ENCODE measurements at places on chromosomes 2 and 18.

GRCh38 chr2:51247252-51247805 lies 215.4 kb upstream of the NRXN1 start:
- H3K27me3 ChIP-seq = no peaks in the 10 kb centered on the region
- no peaks in the 10 kb centered on the region for H3K4me1 ChIP-seq
- H3K27ac ChIP-seq = no peak overlapping the region

DNA sequence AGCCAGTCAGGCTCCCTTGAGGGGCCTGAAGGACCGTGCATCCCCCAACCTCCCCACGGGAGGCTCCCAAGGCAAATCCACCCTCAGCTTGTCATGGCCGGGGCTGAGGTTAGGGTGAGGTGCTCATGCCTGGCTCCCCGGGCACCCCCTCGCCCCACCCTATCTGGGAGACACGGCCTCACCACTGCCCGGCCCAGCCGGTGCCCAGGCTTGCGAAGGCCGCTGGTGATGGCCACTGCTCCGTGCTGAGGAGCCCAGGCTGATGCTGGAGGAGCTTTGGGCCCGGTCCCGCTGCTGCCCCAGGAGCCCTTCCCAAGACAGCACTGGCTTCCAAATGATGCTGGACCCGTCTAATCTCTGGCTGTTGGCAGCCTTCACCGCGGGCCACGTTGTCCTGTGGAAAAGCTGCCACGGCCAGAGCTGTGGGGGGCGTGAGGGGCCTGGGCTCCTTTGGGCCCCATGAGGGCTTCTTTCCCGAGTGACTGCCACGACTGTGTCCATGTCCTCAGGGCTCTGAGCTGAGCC lies 135.7 kb upstream of the CTDP1 start:
- H3K36me3 ChIP-seq = no peaks in the 10 kb centered on the region
- H3K4me1 ChIP-seq = no peaks in the 10 kb centered on the region
- H3K27me3 ChIP-seq = no peaks in the 10 kb centered on the region

- DNase-seq = no peak
- no peaks in the 10 kb centered on the region for H3K36me3 ChIP-seq
- no peaks in the 10 kb centered on the region for H3K27me3 ChIP-seq
- H3K4me3 ChIP-seq = no peak overlapping the region
These were observed 80.0 kb upstream of the CHRNA1 start for GRCh38 chr2:174844295-174844708.

DNA sequence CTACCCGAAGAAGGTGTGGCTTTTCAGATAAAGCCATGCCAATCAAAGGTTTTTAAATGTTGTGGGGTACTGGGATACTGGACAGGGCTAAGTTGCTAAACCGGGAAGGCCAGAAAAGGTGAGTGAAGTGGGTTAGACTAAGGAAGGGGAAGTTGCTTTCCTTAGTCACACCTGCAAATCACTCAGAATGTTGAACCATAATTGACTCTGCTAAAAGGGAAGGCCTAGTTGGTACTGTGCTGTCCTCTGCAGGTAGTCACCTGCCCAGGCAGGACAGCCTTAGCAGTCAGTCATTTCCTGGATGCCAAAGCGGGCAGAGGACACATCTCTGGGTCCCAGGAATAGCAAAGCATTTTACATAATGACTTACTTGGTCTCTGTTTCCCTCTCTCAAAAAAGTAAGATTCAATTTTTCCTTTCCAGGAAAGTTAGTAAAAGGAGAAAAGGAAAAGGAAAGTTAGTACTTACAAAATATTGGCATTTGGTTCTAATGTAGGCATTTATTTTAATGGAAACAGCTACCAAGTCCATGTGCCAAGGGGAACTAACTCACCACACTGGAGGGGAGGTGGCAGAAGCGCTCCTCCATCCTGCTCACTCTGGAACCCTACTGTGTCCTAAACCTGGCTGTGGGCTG lies 60.3 kb downstream of the RFTN2 start:
- DNase-seq = no peak
- no peak overlapping the region for H3K27ac ChIP-seq
- no peak overlapping the region for H3K4me3 ChIP-seq
- no peaks in the 10 kb centered on the region for H3K36me3 ChIP-seq
- no peaks in the 10 kb centered on the region for H3K27me3 ChIP-seq
- peaks cover 3% of the 10 kb centered on the region for H3K4me1 ChIP-seq

- no peak overlapping the region for H3K4me3 ChIP-seq
- no peaks in the 10 kb centered on the region for H3K4me1 ChIP-seq
- peaks cover 21% of the 10 kb centered on the region for H3K27me3 ChIP-seq
- no peak overlapping the region for H3K27ac ChIP-seq
These were observed 1.6 kb downstream of the COBLL1 start for GRCh38 chr2:164839914-164840457.

DNA sequence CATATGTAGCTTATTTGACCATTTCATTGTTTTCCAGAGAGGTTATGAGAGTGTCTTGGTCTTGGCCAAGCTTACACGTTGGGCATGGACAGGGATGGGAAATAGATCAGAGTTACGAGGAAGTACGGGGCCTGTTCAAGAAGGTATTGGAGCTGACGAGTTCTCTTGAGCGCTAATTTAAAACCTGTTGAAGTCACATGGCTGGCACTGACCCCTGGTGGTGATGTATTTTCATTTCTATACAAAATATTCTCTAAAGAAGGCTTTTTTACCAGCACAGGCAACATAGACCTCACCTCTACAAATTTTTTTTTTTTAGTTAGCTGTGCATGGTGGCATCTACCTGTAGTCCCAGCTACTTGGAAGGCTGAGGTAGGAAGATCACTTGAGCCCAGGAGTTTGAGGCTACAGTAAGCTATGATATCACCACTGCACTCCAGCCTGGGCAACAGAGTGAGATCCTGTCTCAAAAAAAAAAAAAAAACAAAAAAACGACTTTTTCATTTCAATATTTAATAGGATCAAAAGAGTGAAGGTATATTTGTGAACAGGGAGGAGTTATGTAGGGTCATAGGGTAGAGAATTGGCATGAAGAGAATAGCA lies 19.6 kb downstream of the UGP2 start:
- peaks cover 11% of the 10 kb centered on the region for H3K4me1 ChIP-seq
- no peak overlapping the region for H3K27ac ChIP-seq
- H3K36me3 ChIP-seq = peaks cover 33% of the 10 kb centered on the region
- H3K27me3 ChIP-seq = no peaks in the 10 kb centered on the region

DNA sequence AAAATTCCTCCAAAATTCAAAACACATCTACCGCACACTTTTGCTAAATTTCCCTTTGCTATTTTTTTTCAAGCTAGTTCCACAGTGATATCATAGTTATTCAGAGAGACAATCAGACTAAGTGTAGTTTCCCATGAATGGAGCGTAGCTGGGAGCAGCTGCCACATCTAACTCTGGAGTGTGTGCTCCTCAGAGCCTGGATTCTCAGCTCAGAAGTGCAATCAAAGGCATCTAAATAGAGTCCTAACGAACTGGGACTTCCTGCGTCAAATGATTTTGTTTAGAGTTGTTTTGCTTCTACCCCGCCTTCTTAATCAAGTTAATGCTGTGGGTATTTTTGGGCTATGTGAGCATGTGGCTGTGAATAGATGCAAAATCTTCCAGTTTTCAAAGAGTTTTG lies 160.3 kb downstream of the TMEM18 start:
- H3K27ac ChIP-seq = no peak overlapping the region
- no peaks in the 10 kb centered on the region for H3K27me3 ChIP-seq
- H3K4me1 ChIP-seq = no peaks in the 10 kb centered on the region
- DNase-seq = no peak
- no peaks in the 10 kb centered on the region for H3K36me3 ChIP-seq

DNA sequence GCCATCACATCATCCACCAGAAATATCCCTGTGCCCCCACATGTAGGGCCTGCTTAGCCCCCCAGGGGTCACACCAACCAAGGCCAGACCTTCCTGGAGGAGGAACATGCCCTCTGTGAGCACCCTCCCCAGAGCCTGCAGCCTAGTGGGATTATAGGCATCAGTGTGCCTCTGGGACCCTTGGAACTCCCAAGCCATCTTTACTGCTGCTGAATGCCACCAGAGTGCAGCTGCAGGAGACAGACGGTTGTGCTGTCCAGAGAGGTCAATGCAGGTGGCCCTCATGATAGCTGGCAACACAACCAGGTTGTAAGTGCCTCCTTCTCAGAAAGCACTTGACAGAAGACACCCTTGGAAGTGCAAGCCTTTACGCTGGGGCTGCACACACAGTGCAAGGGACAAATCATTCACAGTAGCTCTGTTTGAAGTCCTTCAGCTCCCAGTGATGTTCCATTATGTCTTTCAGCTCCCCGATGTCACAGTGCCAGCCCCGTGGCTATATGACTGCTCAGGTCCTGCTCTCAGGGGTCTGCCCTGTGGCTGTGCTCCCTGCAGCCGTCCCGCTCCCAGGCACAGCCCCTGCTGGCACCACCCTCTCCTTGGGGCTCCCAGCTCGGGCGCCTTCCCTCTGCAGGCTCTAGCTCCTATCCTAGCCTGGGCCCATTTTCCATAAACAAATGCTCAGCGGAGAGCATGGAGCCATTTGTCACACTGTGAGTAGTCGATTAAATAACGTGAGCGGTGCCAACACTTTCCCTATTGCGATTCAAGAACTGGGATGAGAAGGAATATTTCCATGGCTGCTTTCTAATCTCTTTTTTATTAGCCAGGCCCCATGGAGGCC lies 65.1 kb downstream of the EDAR start:
- DNase-seq = no peak
- H3K4me3 ChIP-seq = no peak overlapping the region
- no peaks in the 10 kb centered on the region for H3K36me3 ChIP-seq

GRCh38 chr2:55460562-55460961 lies 40.9 kb upstream of the CCDC88A start:
- no peaks in the 10 kb centered on the region for H3K27me3 ChIP-seq
- no peaks in the 10 kb centered on the region for H3K36me3 ChIP-seq
- H3K4me1 ChIP-seq = no peaks in the 10 kb centered on the region

GRCh38 chr2:195636890-195637289 lies 20.1 kb upstream of the SLC39A10 start:
- H3K4me1 ChIP-seq = no peaks in the 10 kb centered on the region
- H3K27ac ChIP-seq = no peak overlapping the region
- no peak for DNase-seq
- H3K36me3 ChIP-seq = no peaks in the 10 kb centered on the region
- H3K4me3 ChIP-seq = no peak overlapping the region

DNA sequence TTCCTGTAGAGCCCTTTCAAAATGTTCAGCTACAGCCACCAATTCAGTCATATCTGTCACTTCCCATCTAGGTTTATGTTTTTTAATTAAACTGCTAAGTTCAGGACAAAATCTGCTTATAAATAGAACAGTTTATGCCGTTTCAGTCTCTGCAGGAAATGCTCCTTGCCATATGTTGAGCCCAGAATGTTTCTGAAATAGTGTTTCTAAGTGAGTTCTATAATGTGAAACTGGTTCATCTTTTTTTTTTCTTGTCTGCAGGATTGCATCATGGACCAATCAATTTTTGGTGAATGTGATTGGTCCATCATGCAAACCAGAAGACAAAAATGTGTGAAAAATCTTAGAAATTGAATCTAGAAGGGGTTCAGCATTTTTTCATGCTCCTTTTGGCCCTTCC lies 30.2 kb upstream of the RHOB start:
- no peaks in the 10 kb centered on the region for H3K4me1 ChIP-seq
- H3K4me3 ChIP-seq = no peak overlapping the region
- H3K36me3 ChIP-seq = no peaks in the 10 kb centered on the region
- no peak overlapping the region for H3K27ac ChIP-seq

- H3K4me1 ChIP-seq = peaks cover 17% of the 10 kb centered on the region
- no peak overlapping the region for H3K27ac ChIP-seq
- peaks cover 33% of the 10 kb centered on the region for H3K27me3 ChIP-seq
- no peak for DNase-seq
These were observed 2.1 kb upstream of the CLIP4 start for GRCh38 chr2:29113027-29113686.

DNA sequence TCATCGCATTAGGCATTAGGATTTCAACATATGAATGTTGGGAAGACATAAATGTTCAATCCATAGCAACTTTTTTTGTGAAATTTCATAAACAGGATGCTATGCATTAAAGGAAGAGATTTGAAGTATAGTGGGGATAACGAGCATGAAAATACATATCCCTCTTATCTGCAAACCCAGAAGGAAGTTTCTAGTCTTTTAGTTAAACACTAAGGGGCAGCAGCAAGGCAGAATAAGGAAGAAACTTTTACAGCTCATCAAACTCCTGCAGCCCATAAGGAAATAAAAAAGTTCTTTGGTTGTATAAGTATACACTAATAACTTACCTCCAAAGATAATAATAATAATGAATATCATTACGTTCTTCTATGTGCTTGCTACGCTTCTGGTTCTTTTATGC lies 81.5 kb downstream of the CD226 start:
- no peak for DNase-seq
- no peak overlapping the region for H3K4me3 ChIP-seq
- H3K27ac ChIP-seq = no peak overlapping the region

- no peaks in the 10 kb centered on the region for H3K36me3 ChIP-seq
- no peaks in the 10 kb centered on the region for H3K4me1 ChIP-seq
- no peak for DNase-seq
- H3K4me3 ChIP-seq = no peak overlapping the region
- no peaks in the 10 kb centered on the region for H3K27me3 ChIP-seq
These were observed 20.9 kb downstream of the ARMC9 start for GRCh38 chr2:231219289-231219688.

DNA sequence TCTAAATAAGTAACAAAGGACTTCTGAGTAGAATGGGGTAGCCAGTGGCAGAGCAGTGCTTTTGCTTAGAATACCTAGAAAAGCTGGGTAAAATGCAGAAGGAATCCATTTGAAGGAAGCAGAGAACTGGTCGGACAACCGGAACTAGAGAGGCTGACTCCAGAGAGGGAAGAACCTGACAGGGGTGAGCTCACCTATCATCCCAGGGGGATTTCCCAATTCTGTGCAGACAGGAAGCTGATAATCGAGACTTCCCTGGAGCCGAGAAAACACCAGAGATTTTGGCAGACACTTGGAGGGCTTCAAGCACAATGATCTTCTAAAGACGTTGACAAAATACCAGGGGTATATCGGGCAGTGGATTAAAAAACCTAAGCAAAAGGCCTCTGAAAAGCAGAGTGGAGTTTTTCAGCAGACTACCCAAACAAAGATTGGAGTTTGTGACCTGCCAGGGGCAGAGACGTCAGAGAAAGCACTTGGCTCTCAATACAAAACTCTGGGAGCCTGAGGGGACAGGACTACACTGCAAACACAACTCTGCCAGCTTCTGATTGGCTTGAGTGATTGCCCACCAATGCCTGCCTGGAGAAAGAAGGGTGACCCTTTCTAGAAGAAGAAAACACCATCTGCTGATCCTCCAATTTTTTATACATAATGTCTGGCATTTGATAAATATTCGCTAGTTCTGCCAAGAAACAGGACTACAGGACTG lies 67.5 kb upstream of the TTN start:
- H3K4me3 ChIP-seq = no peak overlapping the region
- H3K4me1 ChIP-seq = no peaks in the 10 kb centered on the region
- DNase-seq = no peak
- H3K27me3 ChIP-seq = no peaks in the 10 kb centered on the region
- no peaks in the 10 kb centered on the region for H3K36me3 ChIP-seq

DNA sequence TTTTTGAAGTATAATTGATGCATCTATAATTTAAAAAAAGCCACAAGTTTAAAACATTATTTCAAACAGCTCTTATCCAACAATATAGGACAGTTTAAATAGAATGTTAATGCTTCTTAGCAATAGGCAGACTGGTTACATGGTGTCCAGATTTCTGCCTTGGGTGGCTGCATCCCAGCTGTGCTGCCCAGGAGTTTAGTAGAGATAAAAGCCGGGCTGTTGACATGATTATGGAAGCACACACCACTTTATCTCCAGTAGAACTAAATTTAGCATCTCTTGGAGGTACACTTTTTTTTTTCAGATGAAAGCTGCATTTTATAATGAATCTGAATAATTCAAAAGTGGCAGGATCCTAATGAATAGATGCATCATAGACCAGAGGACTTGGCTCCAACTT lies 309.7 kb downstream of the PLCL1 start:
- H3K27ac ChIP-seq = no peak overlapping the region
- H3K4me1 ChIP-seq = no peaks in the 10 kb centered on the region
- no peaks in the 10 kb centered on the region for H3K27me3 ChIP-seq

- DNase-seq = no peak
- no peaks in the 10 kb centered on the region for H3K36me3 ChIP-seq
- no peak overlapping the region for H3K4me3 ChIP-seq
- no peaks in the 10 kb centered on the region for H3K27me3 ChIP-seq
These were observed 59.4 kb downstream of the ANKMY1 start for GRCh38 chr2:240498171-240498957.
